ENCODE measurements at places on chromosomes 1 and 21.
A peak's percentile ranks its signal among the peaks of the same experiment; 100 is the strongest.

DNA sequence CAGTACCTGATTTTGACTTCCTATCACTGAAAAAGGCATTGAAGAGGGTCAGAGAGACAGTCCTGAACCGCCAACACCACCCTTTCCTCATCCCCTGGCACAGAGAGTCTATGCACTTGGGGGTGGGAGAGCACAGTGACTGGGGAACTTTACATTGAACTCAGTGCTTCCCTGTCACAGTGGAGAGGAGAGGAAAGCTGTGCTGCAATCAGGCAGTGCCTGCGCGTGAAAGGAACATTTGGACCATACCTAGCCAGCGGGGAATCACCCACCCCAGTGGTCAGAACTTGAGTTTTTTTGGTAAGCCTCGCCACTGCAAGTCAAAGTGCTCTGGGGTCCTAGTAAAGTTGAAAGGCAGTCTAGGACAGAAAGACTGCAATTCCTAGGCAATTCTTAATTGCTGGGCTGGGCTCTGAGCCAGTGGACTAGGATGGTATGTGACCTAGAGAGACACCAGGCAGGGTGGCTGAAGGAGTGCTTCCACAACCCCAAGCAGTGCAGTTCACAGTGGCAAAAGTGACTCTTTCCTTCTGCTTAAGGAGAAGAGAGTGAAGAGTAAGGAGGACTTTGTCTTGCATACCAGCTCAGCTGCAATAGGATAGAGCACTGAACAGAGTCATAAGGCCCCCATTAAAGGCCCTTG is 9.4 kb upstream of the HENMT1 start:
- no peak for DNase-seq

DNA sequence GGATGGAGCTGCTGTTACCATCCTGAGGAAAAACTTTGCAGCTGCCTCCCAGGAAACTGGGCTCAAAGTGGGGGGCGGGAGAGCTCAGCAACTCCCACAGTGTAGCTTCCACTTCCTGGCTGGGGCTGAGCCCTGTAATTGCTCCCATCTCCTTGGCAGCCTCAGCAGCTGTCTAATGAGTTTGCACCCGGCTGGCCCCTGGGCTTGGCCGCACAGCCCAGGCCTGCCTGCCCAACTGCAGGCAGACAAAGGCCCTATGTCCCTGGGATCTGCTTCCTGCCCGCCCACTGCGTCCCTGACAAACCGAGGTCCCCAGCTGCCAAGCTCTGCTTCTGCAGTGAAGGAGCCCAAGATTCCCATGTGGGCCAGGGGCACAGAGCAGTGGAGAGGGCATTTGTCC is 30.1 kb downstream of the EDN2 start:
- DNase-seq: no peak

- DNase-seq: no peak
Observed at GRCh38 chr1:17559615-17560419, 20.3 kb downstream of the ARHGEF10L start.

DNA sequence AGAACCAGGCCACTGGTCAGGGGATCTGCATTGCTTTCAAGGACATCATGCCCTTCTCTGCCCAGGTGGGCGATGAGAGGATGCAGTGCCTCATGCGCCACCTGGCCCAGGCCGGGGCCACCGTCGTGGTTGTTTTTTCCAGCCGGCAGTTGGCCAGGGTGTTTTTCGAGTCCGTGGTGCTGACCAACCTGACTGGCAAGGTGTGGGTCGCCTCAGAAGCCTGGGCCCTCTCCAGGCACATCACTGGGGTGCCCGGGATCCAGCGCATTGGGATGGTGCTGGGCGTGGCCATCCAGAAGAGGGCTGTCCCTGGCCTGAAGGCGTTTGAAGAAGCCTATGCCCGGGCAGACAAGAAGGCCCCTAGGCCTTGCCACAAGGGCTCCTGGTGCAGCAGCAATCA is 5.0 kb upstream of the ZBTB48 start:
- DNase-seq: no peak

DNA sequence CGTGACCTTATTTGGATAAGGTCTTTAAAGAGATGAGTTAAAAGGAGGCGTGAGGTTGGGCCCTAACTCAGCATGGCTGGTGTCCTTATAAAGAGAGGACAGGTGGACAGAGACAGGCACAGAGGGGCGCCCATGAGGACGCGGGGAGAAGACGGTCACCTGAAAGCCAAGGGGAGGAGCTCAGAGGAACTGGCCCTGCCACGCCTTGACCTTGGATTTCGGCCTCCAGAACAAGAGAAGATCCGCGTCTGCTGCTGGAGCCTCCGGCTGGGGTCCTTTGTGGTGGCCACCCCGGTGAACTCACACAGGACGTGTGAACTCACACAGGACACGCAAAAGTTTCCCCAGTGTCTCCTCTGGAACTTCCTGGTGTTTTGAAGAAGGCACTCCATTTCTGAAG is 122.7 kb downstream of the SIK1 start:
- DNase-seq: no peak

DNA sequence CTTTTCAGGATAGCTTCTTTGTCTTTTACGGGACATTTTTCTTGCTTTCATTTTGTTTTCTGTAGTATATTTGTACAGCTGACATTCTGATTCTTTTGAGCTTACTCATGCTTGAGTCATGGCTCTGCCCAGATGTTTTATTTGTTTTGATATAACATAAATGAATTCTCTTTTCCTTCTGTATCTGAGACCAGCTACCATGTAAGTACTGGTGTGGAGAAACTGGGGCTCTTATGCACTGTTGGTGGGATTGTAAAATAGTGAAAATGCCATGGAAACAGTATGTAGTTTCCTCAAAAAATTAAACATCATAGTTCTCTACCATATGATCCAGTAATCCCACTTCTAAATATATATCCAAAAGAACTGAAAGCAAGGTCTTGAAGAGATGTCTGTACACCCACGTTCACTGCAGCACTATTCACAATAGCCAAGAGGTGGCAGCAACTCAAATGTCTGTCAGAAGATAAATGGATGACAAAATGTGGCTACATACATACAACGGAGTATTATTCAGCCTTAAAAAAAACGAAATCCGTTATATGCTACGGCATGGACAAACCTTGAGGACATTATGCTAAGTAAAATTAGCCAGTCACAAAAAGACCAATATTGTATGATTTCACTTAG is 61.4 kb downstream of the EIF2B3 start:
- no peak for DNase-seq

- no peak for DNase-seq
Observed at GRCh38 chr1:153570874-153571273, 5.2 kb upstream of the S100A2 start.

GRCh38 chr1:33902486-33903209 is 38.8 kb downstream of the HMGB4 start:
- DNase-seq: no peak

DNA sequence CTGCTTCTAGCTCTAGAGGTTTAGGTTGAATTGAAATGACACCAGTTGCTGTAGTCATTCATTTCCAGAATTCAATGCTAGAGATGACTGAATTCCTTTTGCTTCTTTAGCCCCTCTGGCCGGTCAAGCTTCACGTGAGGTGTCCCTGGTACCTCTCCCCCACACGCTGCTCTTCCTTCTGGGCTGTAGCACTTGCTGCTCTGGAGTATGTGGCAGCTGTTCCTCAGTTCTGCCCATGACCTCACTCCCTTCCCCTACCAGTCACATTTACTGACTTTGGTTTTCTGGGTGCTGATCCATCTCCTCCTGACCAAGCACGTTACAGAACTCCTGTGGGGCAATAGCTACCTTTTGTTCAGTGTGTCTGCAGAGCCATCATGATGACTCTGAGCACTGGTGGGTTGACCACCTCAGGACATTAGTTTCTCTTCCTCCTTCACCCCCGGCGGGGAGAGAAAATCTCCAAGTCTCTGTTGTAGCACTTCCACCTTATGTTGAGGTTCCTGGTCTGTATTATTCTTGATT is 128.1 kb downstream of the HHAT start:
- DNase-seq: no peak

- no peak for DNase-seq
Observed at GRCh38 chr1:233884461-233885151, 19.9 kb upstream of the SLC35F3 start.

- peak; percentile 11 for DNase-seq
Observed at GRCh38 chr1:247110627-247111258, 6.6 kb upstream of the ZNF669 start.

Measured in stimulated activated naive CD4-positive, alpha-beta T cell treated with Interleukin-2 at 50 U/mL for 16 hours (primary cell).